ENCODE measurements at places on chromosomes 6 and 20. TPM values are rescaled to one million over a fixed set of nuclear protein-coding genes. Genes with fewer than 3 reads are reported as not detected.
A peak's percentile ranks its signal among the peaks of the same experiment; 100 is the strongest.

GRCh38 chr20:33490023-33490933 lies at the start of gene CBFA2T2:
CBFA2T2 (plus strand) TSS chr20:33490096; CDS start chr20:33490268, 172 bp downstream.
- DNase-seq, result no peak

GRCh38 chr20:24702501-24703283 lies 233.3 kb downstream of the SYNDIG1 start:
- DNase-seq, result no peak

- peak; percentile 45 for DNase-seq
Measured at GRCh38 chr20:6122873-6123648, at the start of gene FERMT1. FERMT1 (minus strand) TSS chr20:6123030; CDS start chr20:6119554, 3,476 bp downstream.

- DNase-seq, result peak; percentile 43
Measured at GRCh38 chr6:27472182-27472616, 706 bp downstream of the ZNF184 start.

GRCh38 chr6:7806711-7807110 lies 80.8 kb downstream of the BMP6 start:
- DNase-seq, result no peak

DNA sequence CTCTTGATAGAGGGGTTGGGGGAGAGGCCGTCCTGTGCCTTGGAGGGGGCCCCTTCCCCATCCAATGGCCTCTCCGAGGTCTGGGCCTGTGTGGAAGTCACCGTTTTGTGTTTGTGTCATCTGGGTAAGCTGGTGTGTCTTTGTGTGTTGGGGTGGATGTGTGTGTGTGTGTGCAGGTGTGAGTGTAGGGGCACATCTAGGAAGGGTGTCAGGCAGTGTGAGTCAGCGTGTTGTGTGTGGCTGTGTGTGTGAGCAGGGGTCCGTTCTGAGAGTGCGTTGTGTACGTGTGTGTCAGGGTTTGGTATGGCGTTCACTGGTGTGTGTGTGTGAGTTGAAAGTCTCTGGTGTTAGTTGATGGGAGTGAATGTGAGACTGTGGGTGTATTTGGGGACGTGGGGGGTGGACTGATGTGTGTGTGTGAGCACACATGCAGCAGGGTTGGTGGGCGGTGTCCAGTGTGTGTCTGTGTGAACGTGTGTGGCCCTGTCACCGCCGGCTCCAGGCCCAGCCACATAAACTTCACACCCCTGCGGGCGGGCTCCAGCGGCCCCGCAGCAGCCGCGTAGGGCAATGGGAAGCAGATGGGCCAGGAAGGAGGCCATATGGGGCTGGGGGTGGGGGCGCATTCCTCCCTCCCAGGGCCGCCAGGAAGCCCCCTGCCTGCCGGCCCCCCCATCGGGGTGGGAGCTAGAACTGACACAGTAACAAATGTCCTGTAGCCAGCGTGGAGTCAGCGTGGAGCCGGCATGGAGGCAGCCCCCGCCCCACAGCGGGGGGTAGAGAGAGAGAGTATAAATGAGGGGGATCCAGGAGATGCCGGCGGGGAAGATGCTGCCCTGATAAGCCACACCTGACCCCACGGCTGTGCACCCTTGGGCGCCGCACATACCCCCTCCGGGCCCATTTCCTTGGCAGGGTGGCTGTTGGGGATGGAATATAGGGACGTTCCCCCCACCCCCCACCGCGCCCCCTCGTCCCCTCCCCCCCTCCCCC lies 32.1 kb downstream of the SNAI1 start:
- DNase-seq, result no peak

- no peak for DNase-seq
Measured at GRCh38 chr6:98971303-98971702, 23.6 kb upstream of the FBXL4 start.

GRCh38 chr6:118649918-118650581 lies 1.3 kb downstream of the CEP85L start:
- no peak for DNase-seq

DNA sequence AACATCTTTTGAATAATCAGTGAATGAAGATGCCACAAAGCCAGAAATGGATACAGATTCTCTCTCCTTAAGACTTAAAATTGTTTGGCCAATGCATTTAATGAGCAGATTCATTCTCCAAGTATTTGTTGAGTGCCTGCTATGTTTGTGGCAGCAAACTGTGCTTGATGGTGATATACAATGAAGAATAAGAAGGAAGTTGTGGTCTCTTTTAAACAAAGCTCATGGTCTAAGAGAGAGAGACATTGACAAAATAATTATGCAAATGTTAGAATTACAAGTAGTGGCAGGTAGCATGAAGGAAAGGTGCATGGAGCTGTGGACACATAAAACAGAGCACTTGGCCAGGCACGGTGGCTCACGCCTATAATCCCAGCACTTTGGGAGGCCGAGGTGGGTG lies 28.3 kb downstream of the NFATC2 start:
- no peak for DNase-seq

GRCh38 chr6:130834482-130835251 lies 7.5 kb downstream of the SMLR1 start:
- no peak for DNase-seq

GRCh38 chr6:34317882-34318498 lies 69.2 kb upstream of the SMIM29 start:
- DNase-seq, result no peak

GRCh38 chr20:16588241-16588640 lies 15.0 kb upstream of the KIF16B start:
- no peak for DNase-seq

GRCh38 chr6:147459780-147460179 lies 48.7 kb upstream of the SAMD5 start:
- DNase-seq, result no peak

- DNase-seq, result no peak
Measured at GRCh38 chr6:44255871-44256774, 1.2 kb downstream of the SLC35B2 start.

- peak; percentile 42 for DNase-seq
Measured at GRCh38 chr6:15244620-15245360, 1.1 kb upstream of the JARID2 start.

- no peak for DNase-seq
Measured at GRCh38 chr6:116362276-116362675, 8.5 kb upstream of the DSE start.

GRCh38 chr6:20746024-20746423 lies 211.8 kb downstream of the CDKAL1 start:
- no peak for DNase-seq

DNA sequence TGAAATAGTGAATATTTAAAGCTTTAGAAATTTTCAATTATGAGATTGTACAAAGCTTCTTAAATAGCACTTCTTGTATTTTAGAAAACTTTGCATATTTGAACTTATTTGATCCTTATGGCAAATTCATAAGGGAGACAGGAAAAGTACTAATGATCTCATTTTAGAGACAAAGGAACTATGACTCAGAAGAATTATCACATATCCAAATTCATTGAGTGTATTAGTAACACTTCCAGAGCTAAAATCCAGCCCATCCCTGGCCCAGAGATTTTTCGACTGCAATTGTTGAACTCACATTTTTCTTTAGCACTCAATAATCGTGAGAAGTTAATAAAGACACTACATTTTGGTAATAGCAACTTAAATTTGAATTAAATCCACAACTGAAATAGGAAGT lies 704.3 kb downstream of the EPM2A start:
- DNase-seq, result no peak

GRCh38 chr6:157428427-157429202 lies 47.6 kb downstream of the ZDHHC14 start:
- DNase-seq, result no peak

- DNase-seq, result no peak
Measured at GRCh38 chr20:45020236-45020886, 54.0 kb downstream of the STK4 start.

EDN1 gene
- not detected for total RNA-seq

ZBP1 gene
- total RNA-seq, result not detected

C6orf141 gene
- 0.89 TPM for total RNA-seq

RAB44 gene
- total RNA-seq, result not detected

GGTLC1 gene
- total RNA-seq, result not detected

RGS17 gene
- 4.7 TPM for total RNA-seq

RIN2 gene
- total RNA-seq, result 22.1 TPM

GPR6 gene
- total RNA-seq, result not detected

MUC22 gene
- total RNA-seq, result not detected

ANKRD60 gene
- total RNA-seq, result not detected

CEP85L gene
- total RNA-seq, result 18.1 TPM

OR5V1 gene
- total RNA-seq, result not detected
